Hematopoietic multipotent progenitor cell treated with erythropoietin and hydrocortisone succinate and interleukin-3 and kit ligand, for 8 days (in vitro differentiated cells): ENCODE measurements at places on chromosomes 7 and 10.

DNA sequence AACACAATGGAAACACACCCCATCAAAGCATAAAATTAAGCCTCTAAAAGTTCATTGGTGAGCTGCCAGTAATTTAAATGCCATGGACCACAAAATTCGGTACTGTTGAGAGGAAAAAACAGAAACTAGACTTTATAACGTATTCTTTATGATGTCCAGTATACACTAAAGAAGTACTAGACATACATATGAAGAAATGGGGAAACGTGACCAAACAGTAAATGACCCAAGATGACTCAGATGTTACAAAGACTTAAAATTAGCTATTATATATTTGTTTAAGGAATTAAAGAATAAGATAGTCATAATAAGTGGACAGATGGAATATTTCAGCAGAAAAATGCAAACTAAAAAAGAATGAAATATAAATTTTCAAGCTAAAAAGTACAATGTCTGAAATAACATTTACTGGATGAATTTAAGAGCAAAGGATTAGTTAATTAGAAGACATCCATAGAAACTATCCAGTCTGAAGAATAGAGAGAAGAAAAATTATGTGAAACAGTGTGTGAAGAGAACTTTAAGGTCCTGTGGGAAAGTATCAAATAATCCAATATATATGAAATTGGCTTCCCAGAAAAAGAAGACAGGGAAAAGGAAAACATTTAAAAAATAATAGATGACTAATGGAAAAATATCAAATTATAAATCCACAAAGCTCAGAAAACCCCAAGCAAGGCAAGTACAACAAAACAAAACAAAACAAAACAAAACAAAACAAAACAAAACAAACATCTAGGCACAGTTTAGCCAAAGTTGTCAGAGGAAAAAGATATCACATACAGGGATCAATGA is 69.4 kb downstream of the SAMD9 start:
- DNase-seq, result no peak

DNA sequence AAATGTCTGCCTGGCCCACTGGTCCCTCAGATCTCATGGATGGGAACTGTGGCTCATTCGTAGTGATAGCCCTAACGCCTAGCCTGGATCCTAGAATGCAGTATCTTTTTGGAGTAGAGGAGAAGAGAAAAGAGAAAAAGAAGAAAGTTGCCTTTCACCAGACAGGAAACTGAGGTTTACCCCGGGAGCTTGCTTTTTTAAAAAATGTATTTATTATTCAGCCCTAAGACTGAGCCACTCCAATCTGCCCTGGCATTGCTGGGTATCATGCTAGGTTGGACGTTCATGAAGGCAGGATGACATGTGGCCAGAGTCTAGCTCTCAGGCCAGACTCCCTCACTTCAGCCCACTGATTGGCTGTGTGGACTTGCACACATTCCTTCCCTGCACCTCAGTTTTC is 21.5 kb upstream of the C10orf105 start:
- no peak for DNase-seq

DNA sequence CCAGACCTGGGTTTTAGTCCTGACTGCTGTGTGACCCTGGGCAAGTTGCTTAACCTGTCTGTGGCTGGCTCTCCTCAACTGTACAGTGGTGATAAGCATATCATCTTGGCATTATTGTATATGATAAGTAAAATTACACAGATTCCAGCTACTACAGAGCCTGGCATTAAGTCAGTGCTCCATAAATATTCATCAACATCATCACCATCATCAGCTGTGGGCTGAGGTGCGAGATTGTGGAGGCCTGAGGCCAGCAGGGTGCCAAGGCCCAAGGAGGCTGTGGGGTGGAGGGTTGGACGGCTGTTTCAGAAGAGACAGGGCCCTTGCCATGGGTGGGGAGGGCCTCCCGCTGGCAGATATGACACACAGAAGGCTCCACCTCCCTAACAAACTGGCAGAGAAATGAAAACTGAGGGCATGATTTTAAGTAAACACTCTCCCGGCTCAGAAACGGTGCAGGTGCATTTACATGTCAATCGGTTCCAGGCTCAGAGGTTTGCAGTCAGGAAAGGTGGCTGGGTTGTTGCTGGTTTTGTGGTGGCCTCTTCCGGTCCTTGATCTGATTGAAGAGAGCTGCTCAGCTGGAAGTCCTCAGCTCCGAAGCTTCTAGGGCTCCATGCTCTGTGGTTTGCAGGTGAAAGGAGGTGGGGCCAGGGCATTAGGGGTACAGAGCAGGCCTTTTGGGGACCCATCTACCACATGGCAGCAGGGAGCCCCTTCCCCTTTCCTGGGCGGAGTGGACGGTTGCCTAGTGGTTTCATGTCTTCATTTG is 10.2 kb downstream of the CRYGN start:
- peak; percentile 26 for DNase-seq

GRCh38 chr7:82443547-82444219 is at the start of gene CACNA2D1:
Gene CACNA2D1, minus strand, starts transcription at chr7:82443777.
- DNase-seq, result no peak

DNA sequence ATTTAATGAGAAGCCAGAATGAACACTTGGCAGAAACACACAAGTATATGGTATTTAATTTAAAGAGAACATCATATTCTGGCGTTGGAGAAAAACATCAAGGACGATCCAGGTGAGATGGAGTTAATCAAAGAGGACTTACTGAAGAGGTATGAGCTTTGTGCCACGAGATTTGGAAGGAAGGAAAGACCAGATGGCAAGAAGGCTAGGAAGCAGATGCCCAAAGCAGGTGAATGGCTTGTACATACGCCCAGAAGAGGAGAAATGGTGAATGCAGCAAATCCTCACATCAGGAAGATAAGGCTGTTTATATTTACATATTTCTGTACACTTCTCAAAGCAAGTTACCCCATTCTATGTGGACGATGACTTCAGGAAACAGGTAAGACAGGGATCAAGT is 163.9 kb upstream of the PLXNA4 start:
- no peak for DNase-seq

GRCh38 chr10:69208761-69209160 is 11.4 kb upstream of the HKDC1 start:
- no peak for DNase-seq

GRCh38 chr7:77862691-77863090 is 64.1 kb downstream of the PHTF2 start:
- no peak for DNase-seq

GRCh38 chr10:119538632-119539358 is 3.7 kb downstream of the RGS10 start:
- peak; percentile 92 for DNase-seq

- DNase-seq, result peak; percentile 75
These were observed 28.7 kb downstream of the IKZF1 start for GRCh38 chr7:50333221-50333651.

GRCh38 chr7:8480527-8480926 is 47.1 kb downstream of the NXPH1 start:
- no peak for DNase-seq

DNA sequence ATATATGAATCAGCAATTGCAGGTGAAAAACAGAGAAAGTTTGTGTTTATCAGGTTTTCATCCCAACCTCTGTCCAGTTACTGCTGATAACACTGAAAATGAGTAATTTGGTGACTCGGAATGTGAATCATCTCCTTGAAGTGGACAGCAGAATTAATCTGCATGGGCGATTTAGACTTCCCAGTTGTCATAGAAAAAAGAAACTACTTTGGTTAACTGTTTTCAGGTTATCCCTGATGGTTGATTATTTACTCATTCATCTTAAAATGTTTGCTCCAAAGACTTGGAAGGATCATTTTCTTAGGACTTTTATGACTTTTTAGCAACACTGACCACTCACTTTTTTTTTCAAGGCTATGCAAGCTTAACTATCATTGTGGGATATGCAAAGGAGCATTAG is 504.1 kb upstream of the ANKRD30A start:
- no peak for DNase-seq

- no peak for DNase-seq
These were observed 56.7 kb downstream of the NEURL1 start for GRCh38 chr10:103550229-103550628.

GRCh38 chr7:2525658-2526630 is 6.4 kb downstream of the LFNG start:
- DNase-seq, result no peak

DNA sequence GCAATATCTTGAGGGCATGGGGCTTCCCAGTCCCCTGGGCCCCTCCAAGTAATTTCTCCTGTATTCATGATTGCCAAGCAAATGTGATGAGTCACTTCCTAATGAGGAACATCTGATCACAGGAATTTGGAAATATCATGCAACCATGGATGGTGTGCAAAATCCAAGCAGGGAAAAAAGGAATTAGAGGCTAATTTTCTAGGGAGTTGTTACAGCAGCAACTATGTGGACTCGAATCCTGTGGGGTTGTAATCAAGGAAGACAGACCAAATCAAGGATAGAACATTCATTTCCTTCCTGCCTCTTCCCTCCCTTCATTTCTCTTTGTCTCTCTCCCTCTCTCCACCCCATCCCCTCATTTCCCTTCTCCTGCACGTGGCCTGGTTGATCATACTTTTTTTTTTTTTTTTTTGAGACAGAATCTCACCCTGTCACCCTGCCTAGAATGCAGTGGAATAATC is 23.9 kb upstream of the AGFG2 start:
- no peak for DNase-seq

- DNase-seq, result no peak
These were observed 17.6 kb upstream of the SNX13 start for GRCh38 chr7:17957871-17958270.

DNA sequence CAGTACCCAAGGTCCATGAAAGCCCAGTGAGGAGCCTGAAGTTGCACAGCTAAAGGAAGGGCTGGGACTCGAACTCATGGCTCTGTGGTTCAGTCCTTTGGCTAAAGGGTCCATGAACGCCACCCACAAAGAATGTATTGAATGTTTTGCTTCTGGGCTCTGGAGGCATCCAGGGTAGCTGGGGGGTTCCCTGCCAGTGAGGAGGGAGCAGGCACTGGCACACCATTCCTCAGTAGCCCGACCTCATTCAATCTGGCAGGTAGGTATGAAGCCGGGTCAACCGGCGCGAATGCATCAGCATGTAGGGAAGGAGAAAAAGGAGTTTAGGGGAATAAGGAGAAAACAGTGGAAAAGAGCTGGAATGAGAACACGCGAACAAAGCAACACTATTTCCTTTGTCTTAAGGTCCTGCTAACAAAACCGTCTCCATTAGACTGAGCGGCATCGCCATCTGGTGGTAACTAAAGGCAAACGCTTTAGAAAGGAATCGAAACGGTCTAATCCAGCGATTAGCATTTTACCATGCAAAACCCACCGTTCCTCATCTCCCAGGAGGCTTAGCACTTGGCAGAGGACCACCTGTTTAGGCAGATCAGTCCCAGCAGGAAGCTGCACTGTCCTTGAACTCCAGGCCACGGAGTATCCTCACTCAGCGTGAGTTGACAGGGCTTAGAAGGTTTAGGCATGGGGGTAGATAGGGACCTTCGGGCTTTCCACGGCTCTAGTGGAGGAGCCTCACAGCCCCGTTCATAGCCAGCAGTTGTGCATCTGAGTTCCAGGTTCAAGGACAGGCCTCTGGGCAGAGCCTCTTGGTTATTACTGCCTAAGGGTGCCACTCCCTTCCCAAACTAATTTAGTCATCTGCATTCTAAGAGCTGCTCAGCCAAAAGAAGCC is 122.8 kb downstream of the UBE2H start:
- peak; percentile 84 for DNase-seq

DNA sequence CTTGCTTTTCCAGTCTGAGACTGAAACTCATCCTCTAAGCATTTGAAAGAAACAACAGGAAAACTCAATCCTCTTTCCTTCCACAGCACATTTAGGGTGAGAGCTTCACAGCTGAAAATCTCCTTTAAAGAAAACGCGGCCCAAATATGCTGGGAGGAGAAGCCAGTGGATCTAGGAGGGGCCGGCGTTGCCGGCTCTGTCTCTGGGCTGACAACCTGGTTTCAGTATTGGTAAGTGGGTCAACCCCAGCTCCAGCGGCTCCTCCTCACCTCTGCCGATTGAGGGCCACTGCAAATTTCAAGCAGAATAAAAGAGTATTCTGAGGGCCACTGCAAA is 75.3 kb upstream of the CPXM2 start:
- no peak for DNase-seq

DNA sequence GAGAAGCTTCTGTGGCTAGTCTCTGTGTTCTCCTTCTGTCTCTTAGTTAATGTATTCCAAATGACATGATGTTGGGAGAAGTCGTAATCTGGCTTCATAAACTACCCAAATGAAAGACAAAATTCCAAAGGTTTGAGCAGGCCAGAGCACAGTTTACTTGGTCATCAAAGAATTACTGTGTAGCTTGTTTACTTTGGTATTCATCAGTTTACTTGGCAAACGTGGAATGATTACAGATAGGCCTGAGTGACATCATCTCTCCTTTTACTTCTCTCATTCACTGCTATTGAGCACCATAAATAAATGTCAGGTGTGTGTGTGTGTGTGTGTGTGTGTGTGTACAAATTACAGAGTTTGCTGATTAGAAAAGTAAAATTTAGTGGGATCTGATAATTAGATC is 327.3 kb downstream of the PHTF2 start:
- no peak for DNase-seq
